ENCODE measurements at places on chromosomes 7 and 10. TPM values are rescaled to one million over a fixed set of nuclear protein-coding genes. Genes with fewer than 3 reads are reported as not detected.

The PITX3 gene
- 0.14 TPM for total RNA-seq

The TYW1B gene
- 8.4 TPM for total RNA-seq

The PAPOLB gene
- 0.14 TPM for total RNA-seq

The BICC1 gene
- total RNA-seq, result 64.6 TPM

The KEL gene
- total RNA-seq, result not detected

The KAZALD1 gene
- 4.8 TPM for total RNA-seq

The ZNF248 gene
- total RNA-seq, result 7.9 TPM

The PPP1R17 gene
- not detected for total RNA-seq

The CCL24 gene
- not detected for total RNA-seq

The FOXP2 gene
- total RNA-seq, result 0.14 TPM

The CALY gene
- total RNA-seq, result not detected

The ZC3HAV1L gene
- total RNA-seq, result 14.4 TPM

The FGFR2 gene
- total RNA-seq, result 8.9 TPM

The ZNF735 gene
- total RNA-seq, result not detected

The CDH23 gene
- total RNA-seq, result 0.04 TPM

The CRCP gene
- 34.2 TPM for total RNA-seq

The HMX2 gene
- total RNA-seq, result 0.34 TPM

The CADPS2 gene
- total RNA-seq, result 8.8 TPM

The ANKRD1 gene
- 146 TPM for total RNA-seq

The PTEN gene
- 39.3 TPM for total RNA-seq

The TBRG4 gene
- 84.3 TPM for total RNA-seq

The TMEM270 gene
- not detected for total RNA-seq

The DIP2C gene
- 20.4 TPM for total RNA-seq

The NRF1 gene
- 7.1 TPM for total RNA-seq

The HKDC1 gene
- 126 TPM for total RNA-seq

The SCART1 gene
- total RNA-seq, result 0.14 TPM

The PRKG1 gene
- 2.6 TPM for total RNA-seq

The SLC16A9 gene
- 10.4 TPM for total RNA-seq

The TYW1 gene
- 12.7 TPM for total RNA-seq

The TMEM236 gene
- total RNA-seq, result 0.14 TPM

The COL28A1 gene
- total RNA-seq, result 0.14 TPM

The KNDC1 gene
- total RNA-seq, result 0.13 TPM

The HOGA1 gene
- total RNA-seq, result 3.4 TPM

The PLEKHS1 gene
- total RNA-seq, result not detected

The ZNF727 gene
- not detected for total RNA-seq

The LRRC18 gene
- not detected for total RNA-seq

The CAMK2B gene
- total RNA-seq, result 0.68 TPM

The PRLHR gene
- not detected for total RNA-seq

The RAPGEF5 gene
- total RNA-seq, result 1.1 TPM

The SORCS3 gene
- total RNA-seq, result 1.2 TPM

The CRPPA gene
- 1.4 TPM for total RNA-seq

The CFTR gene
- total RNA-seq, result 8.7 TPM

The CCDC3 gene
- 0.17 TPM for total RNA-seq

The DPY19L1 gene
- total RNA-seq, result 64.3 TPM

The EBLN1 gene
- not detected for total RNA-seq

The NEUROG3 gene
- total RNA-seq, result not detected

The SFXN4 gene
- total RNA-seq, result 17.3 TPM

The OR2A12 gene
- total RNA-seq, result not detected

The CHST15 gene
- total RNA-seq, result 24.2 TPM

The SH2D4B gene
- total RNA-seq, result not detected

The BLNK gene
- total RNA-seq, result 0.55 TPM

The NXPH1 gene
- total RNA-seq, result not detected

The ADAM22 gene
- total RNA-seq, result 1.4 TPM

The TAS2R41 gene
- total RNA-seq, result not detected

The IGFBP3 gene
- total RNA-seq, result 152 TPM

The PRPS1L1 gene
- total RNA-seq, result not detected

The SORCS1 gene
- 2.1 TPM for total RNA-seq

The ITPRID1 gene
- total RNA-seq, result not detected

Measured in kidney epithelial cell (primary cell).